Stimulated activated CD8-positive, alpha-beta memory T cell treated with anti-CD3 and anti-CD28 coated beads, Interleukin-4, amount 100 ng/mL, for 1 hour (primary cell): ENCODE measurements at places on chromosomes 2 and 18.

- DNase-seq: no peak
Observed at GRCh38 chr2:28411956-28412609, 19.4 kb downstream of the FOSL2 start.

DNA sequence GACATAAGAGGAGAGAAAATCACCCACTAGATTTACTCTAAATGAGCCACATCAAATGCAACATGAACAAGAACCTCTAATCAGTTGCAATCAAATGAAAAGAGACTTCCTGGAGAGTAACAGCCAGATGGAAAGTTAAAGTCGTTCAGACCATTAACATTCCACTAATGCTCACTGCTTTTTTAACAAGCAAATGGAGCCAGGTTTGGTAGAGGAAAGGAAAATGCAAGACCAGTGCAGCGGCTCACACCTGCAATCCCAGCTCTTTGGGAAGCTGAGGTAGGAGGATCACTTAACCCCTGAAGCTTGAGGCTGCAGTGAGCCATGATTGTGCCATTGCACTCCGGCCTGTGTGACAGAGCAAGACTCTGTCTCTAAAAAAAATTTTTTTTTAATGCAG is 48.5 kb downstream of the CACNB4 start:
- no peak for DNase-seq

GRCh38 chr2:58535182-58535581 is 294.1 kb upstream of the FANCL start:
- no peak for DNase-seq

DNA sequence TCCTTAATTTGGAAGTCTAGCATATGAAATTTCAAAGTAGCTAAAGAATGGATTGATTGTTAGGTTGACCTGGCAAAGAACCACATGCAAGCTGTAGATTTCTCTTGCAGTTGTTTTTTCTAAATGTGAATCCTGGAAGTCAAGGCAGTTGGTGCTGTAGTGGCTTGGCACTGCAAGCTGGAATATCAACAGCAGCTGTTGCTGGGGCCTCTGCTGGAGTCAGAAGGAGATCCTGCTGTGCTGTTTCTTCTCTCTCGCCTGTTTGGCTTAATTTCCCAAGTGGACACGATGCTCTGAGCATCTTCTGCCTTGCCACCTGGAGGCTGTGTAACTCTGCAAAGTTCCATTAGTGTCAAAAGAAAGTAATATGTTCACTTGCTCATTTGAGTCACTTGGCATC is 12.6 kb downstream of the PIK3C3 start:
- DNase-seq: no peak

DNA sequence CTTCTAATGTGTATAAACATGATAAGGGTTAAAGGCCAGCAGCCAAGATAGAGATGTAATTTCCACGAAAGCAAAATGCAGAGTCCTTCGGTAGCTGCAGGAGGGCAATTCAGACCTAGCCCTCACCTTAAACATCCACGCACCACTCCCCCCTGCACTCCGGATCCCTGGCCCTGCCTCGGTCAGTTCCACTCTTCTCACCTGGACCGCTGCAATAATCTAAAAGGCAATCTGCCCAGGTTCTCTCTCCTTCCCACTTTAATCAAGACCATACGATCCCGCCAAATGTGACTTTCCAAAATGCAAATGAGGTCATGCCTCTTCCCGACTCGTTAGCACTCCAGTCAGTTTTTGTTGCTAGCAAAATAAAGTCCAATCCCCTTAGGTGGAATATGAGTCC is 485.2 kb downstream of the EIPR1 start:
- DNase-seq: no peak

DNA sequence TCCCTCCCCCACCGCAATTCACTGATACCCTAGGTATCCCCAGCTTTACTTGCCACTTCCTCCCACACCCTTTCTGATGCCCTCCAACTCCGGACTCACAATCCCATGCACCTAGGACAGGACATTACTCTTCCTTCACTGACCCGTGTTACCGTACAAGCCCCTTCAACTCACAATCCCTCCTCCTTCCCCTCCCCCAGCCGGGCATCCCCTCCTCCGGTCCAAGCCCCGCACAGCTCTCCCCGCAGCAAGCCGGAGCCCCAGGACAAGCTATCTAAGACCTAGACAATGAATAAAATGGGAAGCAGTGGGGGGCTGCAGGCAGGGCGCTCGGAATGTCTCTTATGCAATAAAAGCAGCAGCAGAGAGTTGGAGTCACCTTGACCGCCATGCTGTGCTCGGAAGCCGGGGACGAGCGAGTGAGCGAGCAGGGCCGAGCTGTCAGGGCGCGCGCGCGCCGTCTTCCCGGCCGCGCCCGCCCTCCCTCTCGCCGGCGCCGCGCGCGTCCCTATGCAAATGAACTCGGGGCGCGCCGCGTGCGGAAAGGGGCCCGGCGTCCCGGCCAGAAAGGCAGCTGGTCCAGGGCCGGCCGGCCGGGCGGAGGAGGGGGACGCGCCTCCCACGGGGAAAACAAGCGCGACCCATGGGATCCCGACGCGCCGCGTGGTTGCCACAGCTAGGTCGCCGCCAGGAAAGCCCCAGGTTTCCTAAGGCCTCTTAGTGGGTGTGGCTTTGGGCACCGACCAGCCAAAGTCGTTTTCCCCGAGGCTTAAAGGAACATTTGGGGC is at the start of gene SLC25A12:
SLC25A12 (minus strand) TSS at position 421 of the 788 bp plus-strand sequence; CDS start at position 391, 30 bp downstream.
- peak; percentile 21 for DNase-seq

DNA sequence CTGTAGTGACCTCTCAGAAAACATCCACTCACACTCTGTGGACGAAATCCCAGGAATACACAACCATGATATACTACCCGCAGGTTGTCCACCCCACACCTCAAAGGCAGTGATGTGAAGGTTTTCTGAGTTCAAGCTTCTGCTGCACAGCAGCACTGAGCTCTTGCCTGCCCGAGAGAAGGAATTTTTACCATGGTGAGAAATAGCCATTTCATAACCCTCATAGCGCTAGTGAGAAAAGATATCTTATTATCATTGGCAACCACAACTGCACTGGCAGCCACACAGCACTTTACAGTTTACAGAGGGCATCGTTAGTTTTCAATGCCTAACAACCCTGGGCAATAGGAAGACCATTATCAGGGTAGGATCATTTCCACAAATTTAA is 36.9 kb downstream of the NAPG start:
- no peak for DNase-seq

GRCh38 chr2:182558564-182558963 is 131.7 kb upstream of the PDE1A start:
- no peak for DNase-seq

DNA sequence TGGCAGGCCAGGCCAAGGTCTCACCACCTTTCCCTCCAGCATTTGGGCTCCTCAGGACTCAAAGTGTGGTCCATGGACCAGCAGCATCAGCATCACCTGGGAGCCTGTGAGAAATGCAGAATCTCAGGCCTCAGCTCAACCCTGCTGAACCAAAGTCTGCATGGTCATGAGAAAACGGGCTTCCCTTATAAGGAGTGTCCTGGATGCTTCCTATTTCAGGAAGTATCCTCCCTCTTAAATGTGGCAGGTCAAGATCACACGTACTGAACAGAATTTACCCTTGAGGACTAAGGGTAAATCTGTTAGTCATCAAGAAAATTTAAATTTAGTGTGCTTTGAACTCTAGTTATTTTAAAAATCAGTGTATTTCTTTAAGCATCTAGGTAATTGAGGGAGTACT is 11.8 kb downstream of the CD8A start:
- no peak for DNase-seq

- DNase-seq: no peak
Observed at GRCh38 chr2:99512181-99512591, 22.4 kb upstream of the REV1 start.

- no peak for DNase-seq
Observed at GRCh38 chr2:167572883-167573619, 674.3 kb downstream of the STK39 start.

DNA sequence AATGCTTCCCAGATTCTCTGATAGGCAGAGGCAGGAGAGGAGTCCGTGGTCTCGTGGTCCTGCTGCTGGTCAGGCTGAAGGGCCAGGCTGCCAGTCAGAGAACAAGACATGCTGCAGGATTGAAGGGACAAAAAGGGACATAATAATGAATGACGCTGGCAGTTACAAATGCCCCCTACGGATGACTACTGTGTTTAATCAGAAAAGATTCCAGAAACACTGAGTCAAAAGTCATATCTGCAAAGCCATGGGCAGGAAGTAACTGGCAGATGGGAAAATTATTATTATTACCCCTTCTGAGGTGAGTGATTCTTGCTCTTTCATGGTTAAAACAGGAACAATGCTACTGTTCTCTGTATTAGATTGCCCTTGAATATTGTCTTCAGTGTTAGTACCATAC is 19.0 kb downstream of the LCT start:
- DNase-seq: no peak

DNA sequence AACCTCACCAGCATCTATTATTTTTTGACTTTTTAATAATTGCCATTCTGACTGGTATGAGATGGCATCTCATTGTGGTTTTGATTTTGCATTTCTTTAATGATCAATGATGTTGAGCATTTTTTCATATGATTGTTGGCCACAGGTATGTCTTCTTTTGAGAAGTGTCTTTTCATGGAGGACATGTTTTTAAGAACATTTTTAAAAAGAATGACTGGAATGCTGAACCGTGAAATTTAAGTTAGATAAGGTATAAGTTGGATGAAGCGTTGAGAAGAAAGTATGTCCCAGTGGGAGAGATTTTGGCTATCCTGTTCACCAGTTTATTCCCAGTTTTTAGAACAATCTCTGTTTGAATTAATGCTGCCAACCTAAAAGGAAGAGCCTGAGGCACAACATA is 365.9 kb downstream of the CELF4 start:
- DNase-seq: no peak

- no peak for DNase-seq
Observed at GRCh38 chr2:42953216-42953615, 160.8 kb upstream of the HAAO start.

GRCh38 chr2:156892467-156893281 is 364.8 kb upstream of the GALNT5 start:
- no peak for DNase-seq

DNA sequence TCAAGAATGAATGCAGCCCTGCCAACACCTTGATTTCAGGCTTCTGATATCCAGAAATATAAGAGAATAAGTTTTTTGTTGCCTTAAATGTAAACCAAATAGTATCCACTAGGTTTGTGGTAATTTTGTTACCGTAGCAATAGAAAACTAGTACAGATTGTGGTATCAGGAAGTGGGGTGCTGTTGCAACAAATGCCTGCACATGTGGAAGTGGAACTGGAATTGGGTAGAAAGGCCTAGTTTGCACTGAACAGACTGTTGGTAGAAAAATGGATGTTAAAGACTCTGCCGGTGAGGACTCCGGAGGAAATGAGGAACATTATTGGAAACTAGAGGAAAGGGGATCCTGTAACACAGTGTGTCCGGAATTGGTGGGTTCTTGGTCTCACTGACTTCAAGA is 145.8 kb upstream of the MGAT5 start:
- DNase-seq: no peak

GRCh38 chr2:3483986-3484960 is 35.1 kb downstream of the ADI1 start:
- DNase-seq: no peak

DNA sequence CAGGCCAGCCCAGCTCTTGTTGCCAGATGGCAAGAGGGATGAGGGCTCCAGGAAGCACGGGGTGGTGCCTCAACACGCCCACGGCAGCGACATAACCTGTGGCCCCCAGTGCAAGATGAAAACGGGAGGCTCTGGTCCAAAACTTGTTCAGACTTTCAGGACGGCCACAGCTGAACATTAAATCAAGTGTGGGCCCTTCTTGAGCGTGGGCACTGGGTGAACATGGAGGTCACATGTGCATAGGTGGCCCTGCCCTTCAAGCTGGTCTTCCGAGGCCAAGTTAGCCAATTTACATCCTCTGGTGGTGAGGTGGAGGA is 77.5 kb downstream of the NDUFA10 start:
- no peak for DNase-seq

- DNase-seq: no peak
Observed at GRCh38 chr2:85777441-85777861, 23.7 kb downstream of the ATOH8 start.

GRCh38 chr2:36270758-36271157 is 84.8 kb upstream of the CRIM1 start:
- no peak for DNase-seq

DNA sequence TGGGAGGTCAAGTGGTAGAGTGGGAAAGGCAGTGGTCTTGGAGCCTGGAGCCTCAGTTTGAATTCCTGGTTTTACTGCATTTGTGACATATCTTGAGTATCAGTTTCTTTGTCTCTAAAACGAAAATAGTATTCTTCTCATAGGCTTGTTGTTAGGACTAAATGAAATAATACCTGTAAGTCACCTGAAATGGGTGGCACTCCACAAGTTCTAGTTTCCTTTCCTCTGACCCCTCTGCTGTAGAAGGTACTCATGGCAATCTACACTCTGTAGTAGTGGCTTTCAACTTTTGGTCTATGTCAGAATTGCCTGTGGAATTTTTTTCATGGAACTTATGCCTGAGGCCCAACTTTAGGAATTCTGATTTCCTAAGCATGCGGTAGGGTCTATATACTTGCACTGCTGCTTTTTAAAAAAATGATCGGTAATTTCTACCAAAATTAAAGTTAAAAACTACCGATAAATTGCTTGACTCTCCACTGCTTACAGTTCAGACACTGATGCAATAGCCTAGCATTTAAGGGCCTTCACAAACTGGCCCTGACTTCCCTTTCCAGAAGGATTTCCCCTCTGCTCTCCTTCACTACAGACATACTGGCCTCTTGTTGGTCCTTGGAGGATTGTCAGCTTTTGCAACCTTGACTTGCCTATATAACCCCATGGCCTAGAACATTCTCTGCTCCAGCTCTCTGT is 47.2 kb downstream of the PLEK start:
- no peak for DNase-seq

DNA sequence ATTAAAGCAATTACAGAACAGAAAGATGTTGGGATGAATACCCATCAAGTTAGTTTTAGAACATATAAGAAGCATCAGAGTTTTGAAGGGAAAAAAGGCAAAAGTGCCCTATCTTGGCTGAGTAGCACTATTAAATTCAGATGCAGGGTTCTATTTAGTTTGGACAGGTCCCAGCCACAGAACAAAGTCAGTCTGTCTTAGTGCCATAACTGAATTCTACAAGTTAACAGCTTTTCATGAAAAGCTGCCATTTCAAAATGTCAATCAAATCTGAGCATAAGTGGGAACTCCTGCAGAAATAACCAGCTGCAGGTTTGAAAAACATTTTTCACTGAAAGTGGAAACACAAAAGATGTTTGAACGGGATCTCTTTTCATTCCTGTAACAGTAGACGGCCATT is 160.4 kb downstream of the SRBD1 start:
- no peak for DNase-seq

DNA sequence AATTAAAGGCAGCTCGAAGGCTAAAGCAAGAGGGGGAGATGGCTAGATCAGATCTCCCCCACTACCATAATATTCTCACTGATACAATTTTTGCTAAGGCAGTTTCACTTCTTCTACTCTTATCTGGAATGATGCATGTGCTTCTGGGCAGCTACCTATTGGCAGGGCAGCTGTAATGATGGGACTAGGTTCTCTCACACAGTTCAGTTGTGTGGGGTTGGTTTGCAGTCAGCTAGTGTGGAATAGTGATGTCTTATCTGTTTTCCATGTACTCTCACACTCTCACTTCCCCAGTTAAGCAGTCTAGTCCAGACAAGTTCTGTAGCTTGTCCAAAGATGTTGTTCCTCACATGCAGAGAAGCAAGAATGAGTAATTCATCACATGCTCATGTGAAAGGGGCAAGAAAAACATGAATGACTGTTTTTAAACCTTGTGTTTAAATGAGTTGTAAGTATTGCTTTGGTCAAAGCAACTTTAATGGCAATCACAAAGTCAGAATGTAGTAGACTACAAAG is 836.1 kb downstream of the CBLN2 start:
- DNase-seq: no peak
